HL-60 (cell line): ENCODE measurements at places on chromosomes 5 and 9.

DNA sequence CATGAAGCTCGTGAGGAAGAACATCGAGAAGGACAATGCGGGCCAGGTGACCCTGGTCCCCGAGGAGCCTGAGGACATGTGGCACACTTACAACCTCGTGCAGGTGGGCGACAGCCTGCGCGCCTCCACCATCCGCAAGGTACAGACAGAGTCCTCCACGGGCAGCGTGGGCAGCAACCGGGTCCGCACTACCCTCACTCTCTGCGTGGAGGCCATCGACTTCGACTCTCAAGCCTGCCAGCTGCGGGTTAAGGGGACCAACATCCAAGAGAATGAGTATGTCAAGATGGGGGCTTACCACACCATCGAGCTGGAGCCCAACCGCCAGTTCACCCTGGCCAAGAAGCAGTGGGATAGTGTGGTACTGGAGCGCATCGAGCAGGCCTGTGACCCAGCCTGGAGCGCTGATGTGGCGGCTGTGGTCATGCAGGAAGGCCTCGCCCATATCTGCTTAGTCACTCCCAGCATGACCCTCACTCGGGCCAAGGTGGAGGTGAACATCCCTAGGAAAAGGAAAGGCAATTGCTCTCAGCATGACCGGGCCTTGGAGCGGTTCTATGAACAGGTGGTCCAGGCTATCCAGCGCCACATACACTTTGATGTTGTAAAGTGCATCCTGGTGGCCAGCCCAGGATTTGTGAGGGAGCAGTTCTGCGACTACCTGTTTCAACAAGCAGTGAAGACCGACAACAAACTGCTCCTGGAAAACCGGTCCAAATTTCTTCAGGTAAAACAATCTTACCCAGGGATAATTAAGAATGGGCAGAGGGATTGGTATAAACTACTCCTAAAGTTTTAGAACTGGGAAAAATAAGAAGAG lies 12.9 kb downstream of the ITGA1 start:
- peak; percentile 60 for DNase-seq

DNA sequence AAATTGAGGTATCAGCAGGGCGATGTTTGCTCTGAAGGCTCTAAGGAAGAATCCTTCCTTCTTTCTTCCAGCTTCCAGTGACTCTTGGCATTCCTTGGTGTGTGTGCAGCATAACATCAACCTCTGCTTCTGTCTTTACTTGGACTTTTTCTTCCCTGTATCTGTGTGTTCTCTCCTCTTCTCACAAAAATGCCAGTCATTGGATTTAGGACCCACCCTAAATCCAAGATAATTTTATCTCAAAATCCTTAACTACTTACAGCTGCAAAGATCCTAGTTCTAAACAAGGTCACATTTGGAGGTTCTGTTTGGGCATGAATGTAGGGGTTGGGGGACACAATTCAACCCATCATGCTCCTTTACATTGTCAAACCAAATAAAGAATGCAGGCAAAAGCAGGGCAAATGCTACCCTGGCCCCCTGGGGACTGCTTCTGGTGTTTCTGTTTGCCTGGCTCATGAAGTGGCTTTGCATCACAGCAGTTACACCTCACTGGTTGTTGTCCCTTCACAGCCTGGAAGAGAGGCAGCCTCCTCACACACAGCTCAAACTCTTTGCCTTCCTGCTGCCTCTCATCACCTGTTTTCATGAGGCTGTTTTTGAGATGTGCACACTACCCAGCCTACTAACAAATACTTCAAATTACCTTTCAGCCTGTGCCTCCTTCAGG lies 64.8 kb upstream of the PLCXD3 start:
- no peak for DNase-seq

GRCh38 chr9:112015736-112016135 lies 119.1 kb downstream of the UGCG start:
- no peak for DNase-seq

- no peak for DNase-seq
Measured at GRCh38 chr9:120730654-120731514, 16.6 kb upstream of the MEGF9 start.

DNA sequence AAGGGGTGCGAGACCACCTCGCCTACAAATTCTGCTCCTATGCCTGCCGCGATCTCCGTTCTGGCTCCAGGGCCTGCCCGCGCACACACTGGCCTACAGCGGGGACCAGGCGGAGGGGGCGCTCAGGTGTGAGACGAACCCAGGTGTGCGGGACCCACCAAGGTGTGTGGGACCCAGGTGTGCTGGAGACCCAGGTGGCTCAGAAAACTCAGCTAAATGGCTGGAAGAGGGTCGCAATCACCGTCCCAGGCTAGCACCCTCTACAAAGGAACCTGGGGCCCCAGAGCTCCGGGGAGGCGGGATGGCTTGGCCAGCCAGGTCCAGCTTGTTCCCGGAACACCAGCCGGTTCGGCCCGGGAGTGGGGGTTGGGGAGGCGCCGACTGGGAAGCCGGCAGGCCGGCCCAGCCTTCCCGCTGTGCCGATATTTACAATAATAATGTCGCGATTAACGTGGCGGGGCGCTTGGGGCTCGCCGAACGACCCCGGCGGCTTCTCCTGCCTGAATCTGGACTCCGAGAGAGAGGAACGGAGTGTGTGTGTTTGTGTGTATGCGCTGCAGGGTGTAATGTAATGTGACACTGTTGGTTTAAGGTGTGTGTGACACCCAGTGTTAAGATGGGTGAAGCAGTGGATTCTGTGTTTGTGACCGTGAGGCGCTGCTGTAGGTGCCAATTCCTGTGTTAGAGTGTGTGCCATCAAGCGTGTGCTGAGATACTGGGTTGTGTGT lies 1.4 kb downstream of the PCDH1 start:
- DNase-seq: no peak

DNA sequence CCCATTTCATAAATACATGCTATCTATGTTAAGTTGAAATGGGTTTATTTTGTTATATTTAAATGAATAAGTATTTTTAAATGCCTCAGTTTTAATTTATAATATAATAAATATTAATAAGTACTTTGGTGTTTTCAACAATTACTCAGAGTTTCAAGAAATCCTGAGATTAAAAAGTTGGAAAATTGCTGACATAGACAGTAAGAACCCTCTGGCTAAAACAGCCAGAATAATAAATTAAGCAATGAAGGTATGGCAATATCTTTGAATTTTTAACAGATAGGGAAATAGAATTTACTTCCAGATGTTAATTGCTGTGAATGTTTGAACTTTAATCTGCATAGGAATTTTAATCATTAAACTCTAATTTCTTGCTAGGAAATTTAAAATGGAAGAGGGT lies 83.6 kb downstream of the ZNF622 start:
- DNase-seq: no peak

DNA sequence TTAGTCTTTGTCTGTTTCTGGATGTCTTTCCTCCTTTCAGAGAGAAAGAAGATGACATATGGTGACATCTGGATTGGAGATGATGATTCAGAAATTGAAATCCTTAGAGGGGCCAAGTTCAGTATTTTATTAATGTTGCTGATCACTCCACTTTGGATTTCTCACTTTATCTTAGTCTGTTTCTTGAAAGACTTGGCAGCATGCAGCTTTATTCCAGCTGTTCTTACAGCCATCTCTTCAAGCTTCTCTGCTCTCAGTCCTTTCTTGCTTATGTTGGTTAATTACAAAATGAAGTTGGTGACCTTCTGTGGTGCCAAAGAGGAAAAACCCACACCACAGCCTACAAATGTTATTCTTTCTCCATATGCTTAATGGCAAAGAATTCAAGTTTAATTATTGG lies 62.1 kb downstream of the SNCAIP start:
- no peak for DNase-seq

- DNase-seq: no peak
Measured at GRCh38 chr9:99143655-99144054, 38.7 kb downstream of the TGFBR1 start.

GRCh38 chr5:10775646-10776045 lies 14.6 kb upstream of the DAP start:
- no peak for DNase-seq

GRCh38 chr5:80960531-80961375 lies 590 bp downstream of the RASGRF2 start:
- DNase-seq: no peak

DNA sequence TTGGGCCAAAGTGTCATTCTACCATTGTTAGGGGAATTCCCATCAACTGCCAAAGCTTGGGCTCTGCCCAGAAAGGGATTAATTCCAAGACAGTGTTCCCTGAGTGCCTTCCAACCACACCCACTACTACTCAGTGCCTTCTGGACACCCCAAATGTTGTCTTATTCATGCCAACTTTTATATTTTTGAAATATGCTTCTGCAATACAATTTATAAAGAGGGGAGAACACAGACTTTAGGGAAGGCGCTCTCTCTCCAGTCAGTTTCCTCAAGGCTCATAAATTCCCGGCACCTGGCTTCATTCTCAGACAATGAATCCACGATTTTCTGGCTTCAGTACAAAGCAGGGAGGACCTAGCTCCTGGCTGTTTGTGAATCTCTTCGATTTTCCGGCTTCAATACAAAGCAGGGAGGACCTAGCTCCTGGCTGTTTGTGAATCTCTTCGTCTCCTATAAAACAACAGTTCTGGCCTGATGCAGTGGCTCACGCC lies 120.1 kb upstream of the MYO10 start:
- no peak for DNase-seq

DNA sequence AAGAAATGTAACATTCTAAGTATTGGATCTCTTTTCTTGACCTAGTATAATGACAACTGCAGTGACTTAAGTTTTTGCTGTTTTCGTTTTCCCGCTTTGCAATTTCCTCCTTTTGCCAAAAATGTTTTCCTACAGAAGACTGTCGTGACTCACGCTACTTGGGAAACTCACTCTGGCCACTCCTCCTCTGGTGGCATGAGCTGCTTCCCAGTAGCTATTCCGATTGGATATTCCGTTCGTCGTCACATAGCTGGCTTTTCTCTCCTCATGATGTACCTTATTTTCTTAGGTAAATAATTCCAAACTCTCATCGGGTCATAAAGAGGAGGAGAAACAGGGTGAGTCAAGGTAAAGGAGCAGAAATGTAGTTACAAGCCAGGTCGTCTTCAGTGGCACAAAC lies 64.9 kb downstream of the GOLPH3 start:
- no peak for DNase-seq

GRCh38 chr9:134966270-134966669 lies 48.6 kb upstream of the FCN1 start:
- no peak for DNase-seq

- no peak for DNase-seq
Measured at GRCh38 chr9:88270413-88270812, 117.8 kb upstream of the SPIN1 start.

GRCh38 chr5:10600626-10601245 lies 36.9 kb downstream of the ANKRD33B start:
- no peak for DNase-seq

DNA sequence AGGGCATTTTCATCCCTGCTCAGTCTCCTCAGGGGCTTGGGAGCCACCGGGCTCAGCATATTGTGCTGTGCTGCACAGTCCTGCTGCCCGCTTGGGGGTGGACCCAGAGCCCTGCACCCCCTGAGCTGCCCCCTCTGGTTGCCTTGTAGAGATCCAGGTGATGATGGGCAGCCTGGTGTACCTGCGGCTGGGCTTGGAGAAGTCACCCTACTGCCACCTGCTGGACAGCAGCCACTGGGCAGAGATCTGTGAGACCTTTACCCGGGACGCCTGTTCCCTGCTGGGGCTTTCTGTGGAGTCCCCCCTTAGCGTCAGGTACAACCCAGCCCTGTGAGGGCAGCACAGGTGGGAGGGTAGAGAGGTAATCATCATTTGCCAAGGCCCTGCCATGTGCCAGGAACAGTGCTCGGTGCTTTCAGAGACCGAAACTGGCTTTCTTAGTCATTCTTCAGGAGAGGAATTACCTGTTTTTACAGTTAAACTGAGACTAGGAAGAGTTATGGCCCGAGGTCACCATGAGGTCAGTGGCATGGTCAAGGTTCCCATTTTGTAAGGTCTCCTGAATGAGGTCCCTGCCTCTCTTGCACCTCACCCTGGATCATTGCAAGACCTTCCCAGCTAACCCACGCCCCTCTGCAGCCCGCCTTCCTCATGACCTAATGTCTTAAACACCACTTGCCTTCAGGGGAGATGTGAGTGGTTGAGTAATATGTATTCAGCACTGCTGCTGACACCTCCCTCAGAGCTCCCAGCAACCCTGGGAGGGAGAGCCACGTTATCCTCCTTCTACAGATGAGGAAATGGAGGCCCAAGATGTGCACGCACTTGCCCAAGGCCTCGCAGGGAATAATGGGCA lies 7.5 kb downstream of the NHP2 start:
- DNase-seq: peak; percentile 59

DNA sequence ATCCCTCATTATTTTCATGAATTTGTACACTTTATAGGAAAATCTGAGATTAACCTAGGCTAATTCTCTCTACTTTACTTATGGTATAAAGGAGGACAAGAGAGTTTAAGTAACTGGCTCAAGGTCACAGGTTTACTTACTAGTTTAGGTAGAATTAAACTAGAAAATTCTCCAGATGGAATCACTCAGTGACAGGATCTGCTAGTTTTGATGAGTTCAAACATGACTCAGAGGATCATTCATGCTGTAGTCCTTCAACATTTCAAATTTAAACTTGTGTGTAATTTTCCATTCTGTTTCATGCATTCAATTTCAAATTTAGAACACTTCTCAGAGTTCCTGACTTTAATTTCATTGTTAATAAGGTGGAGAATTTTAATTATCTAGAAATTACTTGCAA lies 485.7 kb upstream of the TUSC1 start:
- DNase-seq: no peak

GRCh38 chr5:1669276-1670155 lies 130.1 kb downstream of the MRPL36 start:
- DNase-seq: no peak

GRCh38 chr9:135887021-135887507 lies 20.3 kb downstream of the CAMSAP1 start:
- DNase-seq: peak; percentile 53

- no peak for DNase-seq
Measured at GRCh38 chr9:133684936-133685361, 48.8 kb downstream of the DBH start.

DNA sequence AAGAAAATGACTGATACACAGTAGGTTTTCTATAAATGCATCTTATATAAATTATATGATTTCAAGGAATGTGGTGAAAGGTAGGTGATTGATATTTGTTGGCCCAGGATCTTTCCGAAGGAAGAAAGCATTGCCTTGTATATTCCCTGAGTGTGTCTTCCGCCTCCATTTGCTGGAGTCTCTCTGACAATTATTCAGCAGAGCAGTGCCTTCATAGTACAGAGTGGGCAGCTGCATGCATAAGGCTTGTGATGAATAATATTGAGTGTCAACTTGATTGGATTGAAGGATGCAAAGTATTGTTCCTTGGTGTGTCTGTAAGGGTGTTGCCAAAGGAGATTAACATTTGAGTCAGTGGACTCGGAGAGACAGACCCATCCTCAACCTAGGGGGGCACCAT lies 58.5 kb downstream of the CETN3 start:
- no peak for DNase-seq

GRCh38 chr5:75199946-75200345 lies 36.7 kb downstream of the ANKRD31 start:
- no peak for DNase-seq

DNA sequence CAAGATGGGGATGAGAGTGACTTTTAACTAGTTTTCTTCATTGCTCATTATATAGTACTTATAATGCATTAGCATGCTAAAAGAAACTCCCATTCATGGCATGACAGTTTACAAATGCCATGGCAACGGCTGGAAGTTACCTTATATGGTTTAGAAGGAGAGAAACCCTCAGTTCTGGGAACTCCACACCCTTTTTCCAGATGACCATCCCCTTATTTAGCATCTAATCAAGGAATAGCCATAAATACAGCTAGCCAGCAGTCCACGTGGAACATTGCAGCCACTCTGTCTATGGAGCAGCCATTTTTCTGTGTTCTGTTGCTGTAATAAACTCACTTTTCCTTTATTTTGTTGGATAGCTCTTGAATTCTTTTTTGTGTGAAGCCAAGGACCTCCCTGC lies 1137.8 kb downstream of the CDH18 start:
- no peak for DNase-seq
